Cardiac fibroblast (primary cell): ENCODE measurements at places on chromosomes 5 and 9.

DNA sequence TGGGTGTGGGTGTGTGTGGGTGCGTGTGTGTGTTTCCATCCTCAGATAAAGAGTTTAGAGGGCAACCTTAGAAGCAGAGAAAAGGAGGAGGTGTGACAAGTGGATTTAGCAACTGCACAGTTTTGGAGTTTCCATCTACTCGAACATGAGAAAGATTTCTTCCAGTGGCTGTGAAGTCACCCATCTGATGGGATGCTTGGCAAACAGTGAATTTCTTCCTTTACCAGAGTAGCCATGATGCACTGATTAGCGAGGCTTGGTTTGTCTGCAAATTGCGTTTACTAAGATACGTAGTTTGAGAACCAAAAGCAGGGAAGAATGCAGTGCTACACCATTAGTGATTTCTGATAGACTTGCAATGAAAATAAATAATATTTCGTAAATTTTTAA is 791 bp upstream of the STARD4 start:
- DNase-seq: no peak

DNA sequence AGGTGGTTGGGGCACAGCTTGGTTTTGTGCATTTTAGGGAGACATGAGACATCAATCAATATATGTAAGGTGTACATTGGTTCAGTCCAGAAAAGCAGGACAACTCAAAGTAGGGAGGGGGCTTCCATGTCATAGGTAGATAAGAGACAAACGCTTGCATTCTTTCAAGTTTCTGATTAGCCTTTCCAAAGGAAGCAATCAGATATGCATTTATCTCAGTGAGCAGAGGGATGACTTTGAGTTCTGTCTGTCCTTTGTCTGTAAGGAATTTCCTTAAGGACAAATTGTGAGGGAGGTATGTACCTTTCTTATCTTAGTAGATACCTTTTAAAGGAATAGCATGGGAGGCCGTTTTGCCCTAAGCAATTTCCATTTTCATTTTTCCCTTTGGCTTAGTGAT is 63.3 kb downstream of the COL15A1 start:
- no peak for DNase-seq

DNA sequence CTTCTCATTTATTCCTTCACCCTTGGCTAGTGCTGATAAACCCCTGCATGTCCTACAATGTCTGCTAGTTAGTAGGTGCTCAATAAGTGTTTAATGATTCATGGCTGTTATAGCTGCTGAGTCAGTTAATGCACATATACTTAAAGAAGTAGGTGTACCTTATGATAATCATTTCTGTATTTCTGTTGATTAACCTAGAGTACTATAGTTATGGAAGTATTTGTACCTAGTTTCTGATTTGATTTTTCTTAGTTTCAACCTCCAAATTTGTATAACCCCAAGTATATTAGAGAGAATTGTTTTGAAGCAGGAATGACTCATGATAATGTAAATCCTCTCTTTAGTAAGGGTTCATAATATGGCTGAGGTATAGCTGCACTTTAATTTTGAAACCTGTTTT is 8.9 kb downstream of the SMAD5 start:
- DNase-seq: no peak

DNA sequence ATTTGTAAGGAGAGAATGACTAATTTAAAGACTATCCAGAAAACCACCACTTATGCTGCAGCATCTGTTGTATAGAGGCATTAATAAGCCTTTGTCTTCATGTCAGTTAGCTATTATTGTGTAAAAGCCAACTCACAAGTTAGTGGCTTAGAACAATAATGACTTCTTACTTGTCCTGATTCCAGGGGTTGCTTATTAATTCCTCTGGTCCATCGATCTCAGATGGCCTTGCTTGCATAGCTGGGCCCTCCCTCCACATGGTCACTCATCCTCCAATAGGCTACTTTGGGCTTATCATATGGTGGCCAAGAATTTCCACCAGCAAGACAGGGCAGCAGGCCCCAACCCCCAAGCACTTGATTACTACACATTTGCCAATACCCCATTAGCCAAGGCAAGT is 44.5 kb upstream of the STK32A start:
- no peak for DNase-seq

DNA sequence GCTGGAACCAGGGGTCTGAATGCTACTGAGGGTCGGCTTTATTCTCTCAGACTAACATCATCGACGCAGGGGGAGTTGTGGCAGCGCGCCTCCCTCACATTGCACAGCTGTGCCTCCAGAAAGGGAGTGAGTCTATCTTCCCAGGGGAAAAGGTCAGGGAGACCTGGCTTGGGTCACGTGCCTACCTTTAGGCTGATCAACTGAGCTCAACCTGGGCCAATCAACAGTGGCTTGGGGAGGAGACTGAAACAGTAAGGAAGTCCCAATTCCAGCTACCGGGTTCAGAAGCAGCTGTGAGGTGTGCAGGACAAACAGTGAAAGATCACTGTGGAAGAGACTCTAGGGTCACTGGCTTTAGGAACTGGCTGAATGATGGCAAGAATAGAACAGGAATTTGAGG is 14.3 kb downstream of the SNX30 start:
- DNase-seq: no peak

DNA sequence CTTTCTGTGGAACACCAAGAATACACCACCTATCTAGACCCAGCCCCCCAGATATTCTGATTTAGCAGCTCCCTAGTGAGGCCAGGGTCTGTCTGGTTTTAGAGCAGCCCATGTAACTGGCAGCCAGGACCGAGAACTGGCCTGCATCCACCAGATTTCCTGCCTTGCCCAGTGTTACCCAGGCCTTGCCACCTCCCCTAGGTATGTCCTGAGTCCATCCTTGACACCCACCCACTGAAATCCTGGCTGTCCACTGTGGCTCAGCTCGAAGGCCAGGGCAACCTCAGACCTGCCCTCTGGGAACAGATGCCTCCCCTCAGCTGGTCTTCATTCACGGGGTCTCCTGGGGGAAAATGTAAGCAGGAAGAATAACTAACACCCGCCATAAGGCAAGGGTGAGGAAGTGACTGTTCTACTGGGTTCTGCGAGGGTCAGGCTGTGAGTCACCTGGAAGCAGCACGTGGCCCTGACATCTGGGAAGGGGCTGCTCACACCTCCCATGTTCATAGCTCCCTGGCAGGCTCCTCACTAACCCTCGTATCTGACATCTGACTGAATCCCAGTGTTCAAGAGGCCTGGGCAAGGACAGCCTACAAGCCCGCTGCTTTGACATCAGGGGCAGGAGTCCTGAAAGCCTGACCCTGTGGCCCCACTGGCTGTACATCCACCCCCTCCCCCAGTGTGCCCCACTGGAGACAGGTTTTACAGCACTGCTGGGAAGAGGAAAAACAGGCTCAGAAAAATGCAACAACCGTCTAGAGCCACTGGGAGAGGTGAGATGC is 72.7 kb downstream of the SEMA4D start:
- DNase-seq: no peak

DNA sequence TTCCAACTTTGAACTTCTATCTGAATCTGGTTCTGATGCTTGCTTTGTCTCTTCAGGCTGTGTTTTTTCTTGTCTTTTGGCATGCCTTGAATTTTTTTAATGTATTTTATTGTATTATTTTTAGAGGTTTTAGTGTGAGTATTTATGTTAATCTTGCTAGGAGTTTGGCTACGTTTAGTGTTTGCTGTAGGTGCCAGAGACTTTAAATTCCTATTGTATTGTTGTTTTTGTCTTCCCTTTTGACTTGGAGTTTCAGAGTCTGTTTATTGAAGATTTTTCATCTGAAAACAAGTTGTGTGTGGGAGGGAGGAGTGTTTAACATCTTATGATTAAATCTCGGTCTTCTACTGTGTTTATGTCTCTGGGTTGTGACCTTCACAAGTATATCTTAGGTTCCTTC is 956.8 kb downstream of the TLE1 start:
- DNase-seq: no peak
